Activated naive CD4-positive, alpha-beta T cell treated with anti-CD3 and anti-CD28 coated beads for 36 hours (primary cell): ENCODE measurements at places on chromosomes 2 and 18. TPM values are rescaled to one million over a fixed set of nuclear protein-coding genes. Genes with fewer than 3 reads are reported as not detected.

- no peak for DNase-seq
Observed at GRCh38 chr2:113034016-113034415, 18.7 kb downstream of the IL36B start.

- DNase-seq = no peak
Observed at GRCh38 chr2:150125708-150126107, 361.8 kb downstream of the RND3 start.

DNA sequence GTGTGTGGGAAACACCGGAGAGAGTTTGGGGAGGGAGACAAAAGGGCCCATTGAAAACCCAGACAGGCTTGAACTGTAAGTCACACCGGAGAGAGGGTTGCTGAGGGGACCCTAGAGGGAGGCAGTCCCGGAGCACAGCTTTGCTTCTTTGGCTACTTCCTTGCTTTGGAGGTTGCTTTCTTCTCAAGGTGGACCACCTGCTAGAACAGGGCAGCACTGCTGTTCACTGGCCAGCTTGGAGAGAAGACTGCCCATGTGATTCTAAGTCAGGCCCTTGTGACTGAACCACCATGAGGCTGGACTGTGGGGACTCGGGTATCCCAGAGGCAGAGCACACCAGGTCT is 4.4 kb downstream of the ACTG2 start:
- DNase-seq = no peak

GRCh38 chr2:156124458-156124857 is 208.1 kb downstream of the NR4A2 start:
- DNase-seq = no peak

GRCh38 chr18:37465958-37466357 is 99.6 kb downstream of the CELF4 start:
- no peak for DNase-seq

DNA sequence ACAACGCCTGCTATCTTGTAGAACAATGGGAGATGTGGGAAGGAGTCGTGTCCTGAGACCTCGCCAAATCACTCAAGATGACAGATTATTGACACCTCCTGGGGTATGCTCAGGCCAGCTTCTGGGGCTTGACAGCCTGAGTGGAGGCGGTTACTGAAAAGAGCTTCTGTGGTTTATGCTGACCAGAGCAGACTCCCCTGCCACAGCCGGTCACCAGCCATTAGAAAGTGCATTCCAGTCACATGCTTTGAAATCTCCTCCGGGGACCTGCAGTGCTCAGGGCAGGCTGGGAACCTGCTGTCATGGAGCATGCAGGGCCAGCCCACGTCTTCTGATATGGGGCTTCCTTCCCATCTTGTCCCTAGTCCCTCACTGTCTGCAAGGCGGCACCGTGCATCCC is 215.9 kb downstream of the SEPTIN10 start:
- DNase-seq = no peak

- DNase-seq = no peak
Observed at GRCh38 chr2:132779206-132779721, 109.3 kb upstream of the LYPD1 start.

The CENPO gene
- total RNA-seq = 38.5 TPM

GRCh38 chr2:102792568-102793208 is 30.9 kb downstream of the TMEM182 start:
- no peak for DNase-seq
